ENCODE measurements at places on chromosomes 16 and 17.

DNA sequence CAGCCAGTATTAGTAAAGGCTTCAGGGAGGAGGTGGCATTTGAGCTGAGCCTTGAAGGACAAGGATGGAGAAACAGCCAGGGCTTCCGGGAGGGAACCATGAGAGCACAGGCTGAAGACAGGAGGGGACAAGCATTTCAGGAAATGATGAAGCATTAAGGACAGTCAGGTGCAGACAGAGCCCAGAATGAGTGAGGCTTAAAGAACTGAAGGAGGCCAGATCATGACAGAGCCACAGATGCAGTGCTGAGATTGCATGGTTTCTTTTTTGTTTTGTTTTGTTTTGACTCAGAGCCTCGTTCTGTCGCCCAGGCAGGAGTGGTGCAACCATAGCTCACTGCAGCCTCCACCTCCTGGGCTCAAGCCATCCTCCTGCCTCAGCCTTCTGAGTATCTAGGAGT lies 211.5 kb downstream of the SOX9 start:
- no peak for DNase-seq

DNA sequence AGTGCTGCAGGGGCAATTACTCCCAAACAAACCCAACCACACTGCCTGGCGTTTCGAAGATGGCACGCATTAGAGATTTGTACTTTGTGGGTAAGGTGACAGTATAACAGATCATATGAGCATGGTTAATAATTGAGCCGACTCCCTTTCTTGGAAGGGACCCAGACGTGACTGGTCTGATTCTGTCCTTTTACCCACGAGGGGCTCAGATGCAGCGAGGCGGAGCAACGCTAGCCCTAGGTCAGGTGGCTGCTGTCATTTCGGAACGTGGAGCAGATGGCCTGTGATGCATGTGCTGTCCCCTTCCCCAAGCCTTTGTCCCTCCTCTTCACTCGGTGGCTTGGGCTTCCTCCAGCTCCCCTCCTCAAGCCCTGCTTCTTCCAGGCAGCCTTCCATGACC lies 84.2 kb downstream of the SNX29 start:
- DNase-seq: peak; percentile 98

DNA sequence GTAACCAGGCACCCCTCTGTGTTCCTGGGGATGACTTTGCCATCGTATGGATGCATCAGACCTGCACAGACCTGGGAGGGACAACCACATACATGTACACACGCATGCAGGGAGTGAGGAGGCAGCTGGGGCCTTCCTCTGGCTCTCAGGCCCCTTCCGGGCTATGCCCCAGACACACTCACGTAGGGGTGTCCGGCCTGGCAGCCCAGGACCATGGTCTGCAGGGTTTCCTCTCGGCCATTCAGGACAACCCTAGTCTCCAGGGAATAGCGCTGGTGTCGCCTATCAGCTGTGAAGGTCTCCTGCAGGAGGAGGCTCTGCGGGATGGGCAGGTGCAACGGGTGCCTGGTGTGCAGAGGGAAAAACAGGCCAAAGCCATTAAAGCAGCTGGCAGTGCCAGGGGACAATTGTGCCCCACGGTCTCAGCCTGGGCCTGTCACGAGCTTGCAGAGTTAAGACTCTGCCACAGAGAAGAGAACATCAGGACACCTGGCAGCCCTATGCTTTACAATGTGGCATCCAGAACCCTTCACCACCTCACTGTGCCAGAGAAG lies 101.4 kb downstream of the RMI2 start:
- DNase-seq: no peak

GRCh38 chr17:64123114-64123513 lies 6.8 kb downstream of the ERN1 start:
- no peak for DNase-seq

- no peak for DNase-seq
Observed at GRCh38 chr17:71914812-71915211, 206.0 kb upstream of the SOX9 start.

GRCh38 chr17:80695979-80696378 lies 151.3 kb downstream of the RPTOR start:
- no peak for DNase-seq
